ENCODE measurements at places on chromosomes 6 and 20.

- peak; percentile 37 for DNase-seq
These were observed 44.5 kb upstream of the OSTM1 start for GRCh38 chr6:108118810-108119768.

- no peak for DNase-seq
These were observed at the start of gene FRK for GRCh38 chr6:116060572-116061283. Gene FRK (minus strand): TSS chr6:116060891. CDS start chr6:116060311, 580 bp downstream.

DNA sequence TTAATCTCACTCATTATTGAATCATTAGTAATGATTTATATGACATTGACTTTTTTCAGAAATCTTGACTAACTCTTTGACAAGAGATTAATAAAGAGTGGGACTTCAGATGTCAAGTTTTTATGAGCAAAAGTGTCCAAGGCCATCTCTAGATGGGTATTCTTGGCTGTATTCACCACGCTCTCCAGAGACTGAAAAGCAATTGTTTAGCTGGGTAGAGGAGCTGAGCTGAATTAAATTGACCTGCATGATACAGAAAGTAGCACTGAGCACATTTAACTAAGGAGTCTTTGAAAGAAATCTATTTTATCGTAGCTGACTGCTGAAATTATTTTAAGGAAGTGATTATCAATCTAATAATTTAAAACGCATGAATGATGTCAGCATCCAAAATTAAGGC lies 89.4 kb downstream of the LINC00237 start:
- DNase-seq: no peak

- no peak for DNase-seq
These were observed 102.6 kb downstream of the IBTK start for GRCh38 chr6:82144852-82145340.

- DNase-seq: no peak
These were observed 14.5 kb downstream of the SLC22A1 start for GRCh38 chr6:160135907-160136655.

DNA sequence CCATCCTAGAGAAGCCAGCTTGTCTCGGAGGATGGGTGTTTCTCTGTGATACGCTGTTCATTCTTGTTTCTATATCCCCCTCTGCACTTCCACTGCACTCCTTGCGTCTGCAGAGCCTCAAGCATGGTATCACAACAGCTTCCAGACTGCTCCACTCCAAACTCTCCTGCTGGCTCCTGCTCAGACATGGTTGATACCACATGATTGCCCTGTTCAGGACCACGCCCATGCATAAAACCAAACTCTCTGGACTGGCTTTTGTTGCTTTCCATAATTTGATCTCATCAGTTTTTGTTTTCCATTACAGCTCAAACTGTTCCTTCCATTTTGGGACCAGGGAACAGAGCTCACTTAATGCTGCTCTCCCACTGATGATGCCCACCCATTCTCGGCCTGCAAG lies 30.0 kb upstream of the SMIM29 start:
- no peak for DNase-seq

DNA sequence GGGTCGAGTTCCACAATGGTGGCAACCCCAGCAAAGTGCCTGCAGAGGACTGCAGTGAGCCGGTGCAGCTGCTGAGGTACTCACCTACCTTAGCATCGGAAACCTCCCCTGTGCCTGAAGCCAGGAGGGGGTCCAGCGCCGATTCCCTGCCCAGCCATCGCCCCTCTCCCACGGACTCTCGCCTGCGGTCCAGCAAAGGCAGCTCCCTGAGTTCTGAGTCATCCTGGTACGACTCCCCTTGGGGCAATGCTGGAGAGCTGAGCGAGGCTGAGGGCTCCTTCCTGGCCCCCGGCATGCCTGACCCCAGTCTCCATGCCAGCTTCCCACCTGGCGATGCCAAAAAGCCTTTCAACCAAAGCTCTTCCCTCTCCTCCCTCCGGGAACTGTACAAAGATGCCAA lies 134.1 kb upstream of the CLDN20 start:
- no peak for DNase-seq

- no peak for DNase-seq
These were observed 72.2 kb downstream of the ATXN1 start for GRCh38 chr6:16688984-16689636.

- DNase-seq: no peak
These were observed 69.1 kb downstream of the FIG4 start for GRCh38 chr6:109760208-109760607.

- no peak for DNase-seq
These were observed 861.1 kb downstream of the DHX35 start for GRCh38 chr20:39823224-39823623.

DNA sequence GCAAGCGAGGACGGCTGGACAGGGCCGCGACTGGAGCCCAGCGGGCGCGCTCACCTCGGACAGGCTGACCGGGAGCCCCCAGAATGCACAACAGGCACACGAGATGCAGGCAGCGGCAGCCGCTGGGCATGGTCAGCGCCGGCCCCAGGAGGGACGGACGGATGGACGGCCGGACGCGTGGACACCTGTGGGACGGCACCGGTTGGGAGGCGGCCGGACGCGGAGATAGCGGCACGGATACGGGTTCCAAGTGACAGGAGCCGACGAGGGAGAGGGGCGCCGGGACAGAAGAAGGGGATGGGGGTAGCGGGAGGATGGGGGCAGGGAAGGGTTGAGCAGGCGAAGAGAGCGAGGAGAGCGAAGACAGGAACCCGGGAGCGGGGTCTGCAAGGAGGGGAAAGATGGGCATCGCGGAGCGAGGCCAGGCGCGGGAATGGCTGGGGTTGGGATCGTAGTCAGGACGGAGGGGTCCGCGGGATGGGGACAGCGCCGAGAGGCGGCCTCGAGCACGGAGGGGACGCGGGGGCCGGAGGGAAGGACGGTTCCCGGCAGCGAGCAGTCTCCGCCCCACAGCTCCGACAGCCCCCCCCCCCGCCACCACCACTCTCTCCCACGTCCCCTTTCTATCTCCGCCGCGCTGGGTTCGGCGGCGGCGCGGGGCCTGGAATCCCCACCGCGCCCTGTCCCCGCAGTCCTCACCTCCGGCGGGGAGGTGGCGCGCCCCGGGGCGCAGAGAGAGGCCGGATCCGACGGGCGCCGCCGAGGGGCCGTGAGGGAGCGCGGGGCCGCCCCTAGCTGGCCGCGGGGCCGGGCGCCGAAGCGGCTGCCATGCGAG lies 435 bp downstream of the DLK2 start:
- DNase-seq: peak; percentile 66

DNA sequence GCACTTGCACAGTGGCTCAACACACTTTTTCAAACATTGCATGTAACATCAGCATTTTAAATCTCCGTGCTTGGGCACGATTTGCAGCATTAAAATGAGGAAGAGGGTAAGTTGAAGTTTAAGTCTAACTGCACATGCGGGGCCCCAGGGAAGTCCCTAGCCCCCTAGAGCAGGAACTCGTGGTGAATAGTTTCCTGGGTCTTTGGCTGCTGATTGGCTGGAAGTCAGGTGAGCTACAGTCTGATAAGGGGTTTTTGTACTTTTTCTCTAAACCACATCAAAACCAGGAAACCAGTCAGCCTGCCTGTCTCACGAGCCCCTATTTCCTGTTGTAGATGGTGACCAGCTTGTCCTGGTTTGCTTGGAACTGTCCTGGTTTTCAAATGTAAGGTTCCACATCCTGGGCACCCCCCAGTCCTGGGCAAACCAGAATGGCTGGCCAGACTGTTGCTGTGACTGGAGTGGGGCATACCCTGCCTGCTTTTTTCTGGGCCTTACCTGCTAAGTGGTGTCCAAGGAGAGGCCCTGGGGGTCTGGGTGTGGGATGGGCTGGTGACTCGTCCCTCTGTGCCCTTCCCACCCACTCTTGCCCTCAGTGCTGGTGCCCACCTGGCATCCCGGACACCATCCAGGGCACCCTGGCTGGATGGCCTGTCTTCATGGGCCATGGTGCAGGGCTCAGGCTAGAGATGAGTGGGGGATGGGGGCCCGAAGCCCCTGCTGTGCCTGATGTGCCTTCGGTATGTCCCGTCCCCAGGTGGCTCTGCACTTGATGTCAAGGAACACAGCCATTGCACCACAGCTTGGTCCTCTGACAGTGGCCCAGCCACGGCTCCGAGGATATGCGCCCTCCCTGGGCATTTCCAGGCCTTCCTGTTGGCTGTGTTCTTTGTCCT lies 31.8 kb downstream of the SUN5 start:
- DNase-seq: peak; percentile 96

- DNase-seq: no peak
These were observed 154.6 kb upstream of the HDAC2 start for GRCh38 chr6:114125576-114125975.

GRCh38 chr20:44835116-44835515 lies 24.8 kb upstream of the RIMS4 start:
- no peak for DNase-seq

GRCh38 chr20:22303523-22303922 lies 280.8 kb downstream of the FOXA2 start:
- DNase-seq: no peak

DNA sequence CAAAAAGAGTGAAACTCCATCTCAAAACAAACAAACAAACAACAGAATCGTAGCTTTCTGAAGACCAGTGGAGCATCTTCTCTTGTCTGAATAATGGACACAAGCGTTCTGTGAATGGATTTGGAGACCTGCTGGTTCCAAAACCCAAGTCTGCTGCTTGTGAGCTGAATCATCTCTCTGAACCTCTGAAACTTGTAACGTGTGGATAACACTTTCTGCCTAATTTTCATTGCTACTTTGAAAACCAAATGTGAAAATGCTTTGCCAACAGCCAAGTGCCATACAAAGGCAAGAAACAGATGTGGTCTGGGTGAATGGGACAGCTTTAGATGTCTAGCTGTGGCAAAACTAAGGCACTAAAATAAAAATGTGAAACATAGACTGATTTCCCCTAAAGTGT lies 44.3 kb downstream of the PHACTR1 start:
- DNase-seq: no peak

DNA sequence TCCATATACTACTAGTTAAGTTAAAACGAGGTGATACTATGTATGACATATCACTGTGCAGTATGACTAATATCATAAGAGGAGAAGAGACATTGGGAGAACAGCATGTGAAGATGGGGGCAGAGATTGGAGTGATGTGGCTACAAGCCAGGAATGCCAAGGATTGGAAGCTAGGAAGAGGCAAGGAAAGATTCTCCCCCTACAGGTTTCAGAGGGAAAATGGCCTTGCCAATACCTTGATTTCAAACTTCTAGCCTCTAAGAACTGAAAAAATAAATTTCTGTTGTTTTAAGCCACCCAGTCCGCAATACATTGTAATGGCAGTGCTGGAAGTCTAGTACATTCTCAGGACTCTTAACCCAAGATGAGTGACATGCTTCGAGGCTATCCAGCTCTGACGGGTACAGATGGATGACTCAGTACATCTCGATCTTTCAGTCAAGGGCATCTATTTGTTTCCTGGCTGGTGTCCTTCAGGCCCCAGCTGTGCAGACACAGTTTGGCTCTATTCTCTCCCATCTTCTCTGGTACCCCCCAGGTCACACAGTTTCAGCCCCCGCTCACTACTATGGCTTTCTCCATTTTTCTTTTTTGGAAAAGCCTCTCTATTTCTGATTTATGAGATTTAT lies 55.5 kb upstream of the THEMIS start:
- DNase-seq: no peak

- DNase-seq: no peak
These were observed 79.0 kb downstream of the DNAAF9 start for GRCh38 chr20:3328501-3328900.

DNA sequence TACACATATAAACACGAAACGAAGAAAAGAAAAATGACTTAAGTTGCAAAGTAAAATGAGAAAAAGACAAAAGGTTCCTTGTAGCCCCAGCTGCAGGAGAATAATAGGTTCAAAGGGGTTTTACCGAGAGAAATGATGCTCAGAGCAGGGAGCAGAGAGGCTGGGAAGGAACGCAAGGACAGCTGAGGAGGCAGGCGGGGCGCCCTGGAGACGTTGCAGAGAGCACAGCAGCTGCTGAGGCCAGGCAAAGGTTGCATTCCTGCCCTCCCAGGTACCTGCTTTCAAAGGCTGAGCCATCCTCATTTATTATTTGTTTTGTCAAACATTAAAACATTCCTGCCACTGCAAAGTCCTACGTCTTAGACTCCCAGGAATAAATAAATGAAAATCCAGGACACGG lies 16.2 kb upstream of the VAPB start:
- no peak for DNase-seq

- no peak for DNase-seq
These were observed 294.1 kb downstream of the NRN1 start for GRCh38 chr6:5712349-5713215.

DNA sequence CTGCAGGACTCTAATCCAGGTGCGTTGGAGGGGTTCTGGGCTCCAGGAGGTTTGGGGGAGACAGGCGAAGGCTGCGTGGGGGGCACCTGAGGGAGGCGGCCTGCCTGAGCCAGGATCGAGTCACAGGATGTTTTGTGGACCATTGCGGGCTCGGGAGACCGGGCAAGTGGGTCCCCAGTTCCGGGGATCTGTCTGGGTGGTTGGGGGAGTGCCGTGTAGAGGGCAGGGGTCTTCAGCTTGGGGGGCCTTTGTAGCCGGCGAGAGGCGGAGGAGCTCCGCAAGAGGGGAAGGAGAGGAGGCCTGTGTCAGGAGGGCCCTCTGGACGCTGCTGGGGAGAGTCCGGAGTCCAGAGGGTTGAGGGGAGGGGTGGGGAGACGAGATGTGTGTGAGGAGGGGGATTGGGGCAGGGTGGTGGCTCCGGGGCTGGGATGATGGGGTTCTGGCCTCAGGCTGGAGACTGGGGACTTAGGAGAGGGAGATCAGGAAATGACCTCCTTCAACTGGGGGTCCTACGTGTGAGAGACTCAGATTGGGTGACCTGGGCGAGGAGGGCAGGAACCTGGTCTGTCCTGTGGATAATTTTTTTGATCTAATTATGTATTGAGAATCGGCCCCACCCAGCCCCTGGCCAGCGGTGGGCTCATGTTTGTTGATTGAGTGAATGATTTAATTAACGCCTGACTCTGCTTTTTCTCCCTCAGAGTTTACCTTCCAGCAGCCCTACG lies 505 bp downstream of the SNAI1 start:
- DNase-seq: peak; percentile 12

GRCh38 chr20:22914291-22914690 lies 120.8 kb upstream of the SSTR4 start:
- no peak for DNase-seq

DNA sequence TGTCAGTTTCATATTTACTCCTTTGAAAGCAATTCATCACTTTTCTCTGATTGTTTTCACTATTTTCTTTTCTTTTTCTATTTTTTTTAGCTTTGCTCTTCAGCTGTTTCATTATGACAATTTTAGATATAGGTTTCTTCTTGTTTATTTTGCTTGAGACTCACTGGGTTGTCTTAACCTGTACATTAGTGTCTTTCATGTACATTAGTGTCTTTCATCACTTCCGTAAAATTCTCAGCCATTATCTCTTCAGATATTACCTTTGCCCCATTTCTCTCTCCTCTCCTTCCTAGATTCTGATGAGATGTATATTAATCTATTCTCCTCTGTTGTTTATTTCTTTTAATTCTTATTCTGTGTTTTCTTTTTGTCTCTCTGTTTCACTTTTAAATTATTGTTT lies 14.5 kb upstream of the TBPL1 start:
- DNase-seq: no peak

DNA sequence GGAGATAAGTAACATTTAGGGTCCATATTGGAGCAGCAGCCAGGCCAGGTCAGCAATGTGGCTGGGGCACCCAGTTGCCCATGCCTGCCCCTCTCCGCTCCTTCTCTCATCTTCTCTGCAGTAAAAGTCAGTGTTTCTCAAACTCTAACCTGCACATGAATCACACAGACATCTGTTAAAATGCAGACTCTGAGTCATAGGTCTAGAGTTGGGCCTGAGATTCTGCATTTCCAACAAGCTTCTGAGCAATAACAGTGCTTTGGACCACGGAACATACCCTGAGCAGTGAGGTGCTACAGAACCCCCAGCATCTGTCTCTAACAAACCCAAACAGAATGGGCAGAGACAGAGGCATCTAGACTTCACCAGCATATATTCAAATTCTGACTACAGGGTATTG lies 10.1 kb downstream of the PHF10 start:
- DNase-seq: no peak

GRCh38 chr6:132443206-132443605 lies 41.9 kb upstream of the MOXD1 start:
- DNase-seq: no peak

All from natural killer cell (primary cell).